Activated CD4-positive, alpha-beta T cell treated with anti-CD3 and anti-CD28 coated beads, Interleukin-10, Interleukin-2, amounts not matched to agents 100 ng/mL and 50 ng/mL, durations not matched to agents 16 hours and 8 hours (primary cell): ENCODE measurements at places on chromosomes 3 and 15.
A peak's percentile ranks its signal among the peaks of the same experiment; 100 is the strongest.

DNA sequence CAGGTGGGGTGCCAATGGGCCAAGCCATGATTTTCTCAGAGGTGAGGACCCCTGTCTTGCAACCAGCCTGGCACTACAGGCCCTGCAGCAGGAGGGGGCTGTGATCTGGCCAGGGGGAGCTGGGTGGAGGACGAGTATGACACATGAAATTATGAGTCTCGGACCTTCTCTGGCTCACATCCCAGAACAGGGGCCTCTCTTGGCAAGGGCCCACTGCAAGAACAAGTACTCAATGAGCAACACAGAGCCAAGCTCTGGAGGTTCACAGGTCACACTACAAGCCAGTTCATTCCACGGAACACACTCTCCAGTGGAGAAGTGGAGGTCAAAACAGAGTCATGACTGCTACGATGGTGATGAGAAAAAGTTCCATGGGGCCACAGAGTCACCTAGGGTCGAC is 28.3 kb downstream of the CCDC32 start:
- no peak for DNase-seq

DNA sequence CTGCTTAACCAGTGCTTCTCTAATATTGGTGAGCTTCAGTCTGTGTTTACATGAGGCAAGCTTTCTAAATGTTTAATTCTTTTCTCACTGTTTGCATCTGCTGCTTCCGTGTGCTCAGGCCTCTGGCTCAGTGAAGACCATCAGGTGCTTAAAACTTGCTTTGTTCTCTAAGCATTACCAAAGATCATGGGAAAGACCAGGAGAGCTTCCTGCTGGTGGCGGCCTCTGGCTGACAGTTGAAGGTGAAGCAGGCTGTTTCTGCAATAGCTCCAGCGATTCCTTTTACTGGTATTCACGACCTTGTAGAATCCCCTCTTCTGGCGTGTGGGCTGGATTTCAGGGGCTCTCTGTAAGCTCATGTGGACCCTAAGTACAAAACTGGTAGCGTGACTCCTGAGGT is 45.1 kb downstream of the EDEM1 start:
- no peak for DNase-seq

DNA sequence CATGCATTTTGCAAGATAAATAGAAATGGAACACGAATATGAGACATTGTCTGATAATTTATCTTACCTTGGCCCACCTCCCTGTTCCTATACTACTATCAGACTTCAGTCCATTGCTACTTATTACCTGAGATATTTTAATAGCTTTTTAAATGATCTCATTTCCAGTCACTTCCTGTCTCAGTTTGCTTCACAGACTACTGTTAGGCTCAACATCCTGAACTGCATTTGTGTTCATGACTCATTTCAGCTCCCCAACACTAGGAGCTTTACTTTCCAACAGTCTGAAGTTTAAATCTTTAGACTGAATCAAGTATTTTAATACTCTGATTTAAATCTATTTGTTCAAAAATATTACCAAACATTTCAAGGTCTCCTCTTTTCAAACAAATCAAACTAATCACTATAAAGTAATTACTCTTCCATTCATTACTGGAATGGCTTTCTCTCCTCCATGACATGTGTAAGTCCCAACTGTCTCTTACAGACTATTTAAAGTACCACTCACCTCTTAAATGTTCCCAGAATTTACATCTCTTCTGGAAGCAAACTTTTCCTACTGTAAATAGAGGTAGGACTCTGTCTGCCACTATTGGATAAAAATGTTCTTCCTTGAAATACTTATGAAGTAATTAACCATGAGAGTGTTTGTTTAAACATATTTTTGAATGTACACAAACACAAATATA is 1277.6 kb downstream of the ZPLD1 start:
- DNase-seq, result no peak

- peak; percentile 49 for DNase-seq
These were observed 64.9 kb upstream of the POLG start for GRCh38 chr15:89399238-89400115.

DNA sequence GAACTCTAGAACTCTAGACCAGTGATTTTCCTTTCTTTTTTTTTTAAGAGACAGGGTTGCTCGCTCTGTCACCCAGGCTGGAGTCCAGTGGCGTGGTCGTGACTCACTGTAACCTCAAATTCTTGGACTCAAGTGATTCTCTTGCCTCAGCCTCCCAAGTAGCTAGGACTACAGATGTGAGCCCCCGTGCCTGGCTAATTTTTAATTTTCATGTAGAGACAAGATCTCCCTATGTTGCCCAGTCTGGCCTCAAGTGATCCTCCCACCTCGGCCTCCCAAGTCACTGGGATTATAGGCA is 359.6 kb downstream of the SHQ1 start:
- DNase-seq, result no peak

DNA sequence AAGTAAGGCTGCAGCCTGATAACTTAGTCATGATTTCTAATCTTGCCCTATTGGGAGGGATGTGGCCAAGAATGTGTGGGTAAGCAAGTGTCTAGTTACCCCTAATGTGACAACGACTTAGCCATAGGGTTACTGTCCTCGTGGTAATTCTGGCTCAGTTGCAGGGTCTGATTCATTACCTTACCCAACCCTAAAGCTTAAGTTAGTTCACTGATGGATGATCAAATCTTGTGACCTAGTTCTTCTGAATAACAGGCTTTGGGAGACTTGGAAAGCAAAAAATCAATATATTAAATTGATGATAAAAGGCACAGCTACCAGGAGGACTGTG is 1.6 kb upstream of the INTS14 start:
- peak; percentile 27 for DNase-seq

DNA sequence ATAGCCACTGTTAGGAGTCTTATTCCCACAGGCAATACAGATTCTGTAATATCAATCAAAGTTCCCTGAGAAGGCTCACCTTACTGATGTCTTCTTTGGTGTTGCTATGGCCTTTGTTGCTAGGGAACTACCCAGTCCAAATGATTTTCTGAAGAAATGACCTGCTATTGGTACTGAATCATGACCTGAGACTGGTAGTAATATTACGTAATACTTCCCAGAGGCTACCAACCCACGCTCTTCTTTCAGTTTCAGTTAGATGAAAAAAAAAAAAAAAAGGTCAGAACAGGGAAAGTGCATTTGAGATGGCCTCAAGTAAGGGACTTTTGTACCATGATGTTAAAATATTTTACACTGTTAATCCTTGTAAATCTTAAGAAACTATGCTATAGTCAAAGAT is 1092.5 kb upstream of the EPHA6 start:
- DNase-seq, result peak; percentile 2

GRCh38 chr3:129485721-129486663 is 42.4 kb upstream of the RHO start:
- peak; percentile 52 for DNase-seq

- DNase-seq, result no peak
These were observed 453.0 kb downstream of the DIPK2A start for GRCh38 chr3:144424606-144425005.

DNA sequence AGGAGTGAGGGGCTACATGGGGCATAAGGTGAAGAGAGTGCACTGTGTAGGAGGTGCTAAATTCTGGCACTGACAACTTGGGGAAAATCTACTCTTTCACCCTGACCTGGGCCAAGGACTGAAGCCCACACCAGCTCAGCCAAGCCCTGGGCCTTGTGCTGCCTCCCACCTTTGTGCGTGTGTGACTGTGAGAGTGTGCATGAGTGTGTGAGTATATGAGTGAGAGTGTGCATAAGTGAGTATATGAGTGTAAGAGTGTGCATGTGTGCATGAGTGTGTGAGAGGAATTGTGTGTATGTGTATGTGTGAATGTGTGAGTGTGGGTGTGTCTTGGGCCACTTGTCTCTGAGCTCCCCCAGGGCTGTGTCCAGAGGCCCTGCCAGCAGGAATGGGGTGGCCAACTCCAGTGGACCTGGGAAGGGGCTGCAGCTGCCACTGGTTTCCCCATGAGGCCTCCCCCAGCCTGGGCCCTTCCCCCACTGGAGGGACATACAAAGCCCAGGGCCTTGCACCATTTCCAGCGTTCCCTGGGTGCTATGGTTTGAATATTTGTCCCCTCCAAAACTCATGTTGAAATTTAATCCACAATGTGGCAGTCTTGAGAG is 15.2 kb downstream of the C3orf22 start:
- no peak for DNase-seq

DNA sequence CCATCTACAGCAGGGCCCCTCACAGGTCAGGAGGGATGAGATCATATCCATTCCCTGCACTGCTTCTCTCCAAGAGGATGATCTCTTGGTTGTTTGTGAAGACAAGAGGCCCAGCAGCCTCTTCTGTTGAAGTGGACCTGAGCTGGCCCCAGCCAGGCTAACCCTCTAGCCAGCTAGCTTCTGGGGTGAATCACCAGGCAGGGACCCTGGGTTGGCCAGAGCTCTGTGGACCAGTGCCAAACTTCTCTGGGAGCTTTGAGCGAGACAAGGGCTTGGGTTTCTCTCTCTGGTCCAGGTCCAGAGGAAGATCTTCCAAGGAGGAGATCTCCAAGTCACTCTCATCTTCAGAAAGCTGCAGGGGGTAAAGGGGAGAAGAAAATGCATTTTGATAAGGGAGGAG is 52.7 kb downstream of the CLDN18 start:
- no peak for DNase-seq

DNA sequence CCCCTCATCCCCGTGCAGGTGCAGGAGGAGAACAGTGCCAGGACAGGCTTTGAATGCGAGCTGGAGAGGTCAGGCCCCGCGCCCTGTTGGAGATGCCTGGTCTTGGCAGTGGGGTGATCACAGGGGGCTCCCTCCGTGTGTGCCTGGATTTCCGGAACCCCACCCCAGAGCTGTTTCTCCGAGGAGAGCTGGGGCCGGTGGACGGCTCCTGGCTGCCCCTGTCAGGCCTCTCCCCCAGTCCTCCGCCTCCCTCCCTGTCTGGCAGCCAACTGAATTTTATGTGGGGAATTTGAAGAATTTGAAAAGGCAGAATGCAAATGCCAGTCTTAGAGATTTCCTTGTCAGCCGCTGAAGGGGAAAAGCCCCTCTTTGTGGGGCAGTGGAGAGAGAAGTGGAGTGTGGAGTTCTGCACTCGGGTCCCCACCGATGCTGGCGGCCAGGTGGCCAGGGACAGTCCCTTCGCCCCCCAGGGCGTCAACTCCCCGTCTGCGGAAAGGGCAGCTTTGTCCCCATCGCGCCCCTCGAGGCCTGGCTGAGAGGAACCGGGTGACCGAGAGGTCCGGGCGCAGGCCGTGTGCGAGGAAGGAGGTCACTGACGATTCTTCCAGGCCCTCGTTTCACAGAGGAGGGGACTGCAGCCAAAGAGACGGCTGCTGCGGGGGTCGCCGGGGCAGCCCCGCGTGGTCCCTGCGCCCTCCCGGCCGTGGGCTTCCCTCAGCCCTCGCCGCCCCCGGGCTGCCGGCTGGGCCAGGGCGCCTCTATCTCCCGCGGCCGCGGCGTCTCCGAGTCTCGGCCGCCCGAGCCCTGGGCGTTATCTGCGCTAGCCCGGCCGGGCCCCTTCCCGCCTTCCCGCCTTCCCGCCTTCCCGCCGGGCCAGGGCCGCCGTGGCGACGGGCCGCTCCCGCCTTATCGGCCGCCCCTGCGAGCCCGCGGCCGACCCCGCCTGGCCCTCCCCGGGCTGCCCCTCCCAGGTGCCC is 56.0 kb upstream of the LCTL start:
- no peak for DNase-seq

DNA sequence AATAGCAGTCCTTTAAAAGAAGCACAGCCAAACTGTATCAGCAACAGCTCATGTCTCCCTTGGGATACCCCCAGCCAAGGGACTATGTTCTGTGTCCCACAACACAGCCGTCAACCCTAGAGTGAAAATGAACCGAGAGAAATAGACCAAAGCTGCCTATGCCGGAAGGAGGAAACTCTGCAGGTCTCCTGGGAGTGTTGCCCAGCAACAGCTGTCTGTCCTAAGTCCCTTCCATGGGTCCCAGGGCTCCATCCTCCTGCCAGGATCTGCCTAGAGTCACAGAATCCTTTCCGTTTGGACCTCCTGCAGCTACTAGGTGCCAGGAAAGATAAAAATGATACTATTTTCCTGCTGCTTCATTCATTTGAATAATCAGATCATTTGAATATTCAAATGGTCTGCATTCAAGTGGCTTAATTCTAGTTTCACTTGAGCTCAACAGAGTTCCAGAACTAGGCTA is 53.1 kb downstream of the TRANK1 start:
- no peak for DNase-seq

DNA sequence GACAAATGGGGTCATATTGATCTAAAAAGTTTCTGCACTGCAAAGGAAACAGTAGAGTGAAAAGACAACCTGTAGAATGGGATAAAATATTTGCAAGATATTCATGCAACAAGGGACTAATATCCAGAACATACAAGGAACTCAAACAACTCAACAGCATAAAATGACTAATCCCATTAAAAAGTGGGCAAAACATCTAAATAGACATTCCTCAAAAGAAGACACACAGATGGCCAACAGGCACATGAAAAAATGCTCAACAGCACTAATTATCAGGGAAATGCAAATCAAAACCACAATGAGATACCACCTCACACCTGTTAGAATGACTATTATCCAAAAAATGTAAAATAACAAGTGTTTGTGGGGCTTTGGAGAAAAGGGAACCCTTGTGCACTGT is 8.8 kb downstream of the SLC12A8 start:
- DNase-seq, result no peak

- peak; percentile 39 for DNase-seq
These were observed 408.9 kb upstream of the THBS1 start for GRCh38 chr15:39171944-39172368.

DNA sequence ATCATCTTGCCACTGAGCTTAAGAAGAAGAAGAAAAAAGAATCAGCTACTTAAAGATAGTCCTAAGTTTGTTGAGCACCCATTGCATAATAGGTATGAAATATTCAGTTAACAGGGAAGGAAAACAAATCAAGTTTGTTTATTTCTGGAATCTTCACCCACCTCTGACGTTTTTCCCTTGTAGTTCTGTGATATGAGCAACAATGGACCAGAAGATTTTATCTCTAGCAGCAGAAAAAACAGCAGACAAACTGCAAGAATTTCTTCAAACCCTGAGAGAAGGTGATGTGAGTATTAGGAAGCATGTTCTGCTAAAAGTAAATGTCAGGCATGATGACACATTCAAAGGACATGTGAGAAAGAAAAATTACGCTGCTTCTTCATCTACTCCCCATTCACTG is 3.7 kb downstream of the FANCI start:
- no peak for DNase-seq

GRCh38 chr3:125039131-125040100 is 16.4 kb downstream of the HEG1 start:
- no peak for DNase-seq

DNA sequence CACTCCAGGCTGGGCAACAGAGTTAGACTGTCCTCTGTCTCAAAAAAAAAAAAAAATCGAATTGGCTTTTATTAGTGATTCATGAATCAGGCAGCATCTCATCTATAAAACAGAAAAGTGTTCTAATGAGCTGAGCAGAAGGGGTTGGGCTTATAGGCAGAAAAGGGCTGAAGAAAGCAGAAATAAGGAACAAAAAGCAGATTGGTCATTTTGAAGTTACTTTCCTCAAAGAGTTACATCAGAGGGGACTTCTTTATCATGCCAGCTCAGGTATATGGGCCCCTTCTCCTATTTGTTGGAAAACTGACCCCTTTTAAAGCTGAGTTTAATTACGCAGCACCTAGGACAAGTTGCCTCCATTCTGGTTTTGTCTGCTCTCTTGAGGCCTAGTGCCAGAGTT is 722 bp upstream of the POGLUT1 start:
- DNase-seq, result no peak
